Glutamatergic neuron (in vitro differentiated cells): ENCODE measurements at places on chromosomes 6 and 20. TPM values are rescaled to one million over a fixed set of nuclear protein-coding genes. Genes with fewer than 3 reads are reported as not detected.

LYRM2 gene
- total RNA-seq = 30.2 TPM

LAMP5 gene
- not detected for total RNA-seq

CALHM4 gene
- total RNA-seq = not detected

KCNQ2 gene
- 354 TPM for total RNA-seq
